ENCODE measurements at places on chromosomes 5 and 9.

GRCh38 chr9:977838-978830 is 1.7 kb downstream of the DMRT3 start:
- DNase-seq, result no peak

- DNase-seq, result no peak
These were observed 114.4 kb upstream of the SLIT3 start for GRCh38 chr5:169415371-169415770.

- no peak for DNase-seq
These were observed 93.2 kb upstream of the CPEB4 start for GRCh38 chr5:173794901-173795416.

- no peak for DNase-seq
These were observed at the start of gene MYOZ3 for GRCh38 chr5:150661086-150661485. MYOZ3 (plus strand) TSS chr5:150661251; CDS start chr5:150662942, 1,691 bp downstream.

GRCh38 chr5:72920690-72921502 is 34.9 kb upstream of the FCHO2 start:
- peak; percentile 9 for DNase-seq

DNA sequence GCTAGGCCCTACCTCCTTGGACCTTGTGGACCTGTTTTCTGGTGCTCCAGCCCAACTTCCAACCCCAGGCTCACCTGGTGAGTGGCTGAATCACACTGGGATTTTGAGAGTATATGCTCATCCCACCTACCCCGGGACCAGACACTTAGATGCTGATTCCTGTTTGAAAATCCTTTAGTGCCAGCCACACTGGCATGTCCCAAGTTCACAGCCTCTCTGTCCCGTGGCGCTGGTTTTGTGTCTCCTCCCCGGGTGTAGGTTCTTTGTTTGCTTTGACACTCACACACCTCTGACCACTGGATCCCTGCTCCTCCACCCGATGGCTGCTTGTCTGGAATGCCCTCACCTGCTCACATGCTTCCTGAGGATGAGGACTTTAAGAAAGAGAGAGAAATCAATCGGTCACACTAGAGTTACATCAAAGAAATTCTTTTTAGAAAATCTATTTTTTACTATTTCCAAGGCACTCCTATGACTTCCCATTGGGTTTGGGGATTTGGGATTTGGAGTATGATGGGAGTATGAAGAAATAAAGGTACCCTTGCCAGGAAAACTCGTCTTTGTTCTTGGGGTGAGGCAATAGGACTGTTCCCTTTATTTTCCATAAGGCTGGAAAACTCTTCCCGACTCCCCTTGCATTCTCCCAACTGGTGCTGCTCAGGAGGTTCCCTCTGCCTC is 7.3 kb upstream of the SLC25A48 start:
- no peak for DNase-seq

GRCh38 chr5:132054031-132054696 is 6.3 kb upstream of the IL3 start:
- no peak for DNase-seq

Measured in CD4-positive, alpha-beta memory T cell (primary cell).